ENCODE measurements at places on chromosomes 12 and 14.
A peak's percentile ranks its signal among the peaks of the same experiment; 100 is the strongest.

- no peak for DNase-seq
Observed at GRCh38 chr12:31479516-31480210, 111.3 kb downstream of the DENND5B start.

DNA sequence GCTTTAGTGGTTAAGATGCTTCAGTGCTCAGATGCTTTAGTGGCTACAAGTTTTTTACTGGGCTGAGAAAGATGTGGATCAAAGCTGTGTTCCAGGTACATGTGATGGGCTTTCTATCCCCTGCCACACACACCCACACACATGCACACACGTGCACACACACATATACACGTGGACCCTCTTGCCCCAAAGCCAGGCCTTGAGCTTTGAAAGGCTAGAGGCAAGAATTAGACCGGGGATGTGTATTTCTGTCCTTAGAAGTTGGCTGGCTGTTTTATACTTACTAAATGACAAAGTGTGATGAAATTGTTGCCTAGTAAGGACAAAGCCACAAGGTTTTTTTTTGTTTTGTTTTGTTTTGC is 376.5 kb downstream of the C12orf75 start:
- DNase-seq: no peak

DNA sequence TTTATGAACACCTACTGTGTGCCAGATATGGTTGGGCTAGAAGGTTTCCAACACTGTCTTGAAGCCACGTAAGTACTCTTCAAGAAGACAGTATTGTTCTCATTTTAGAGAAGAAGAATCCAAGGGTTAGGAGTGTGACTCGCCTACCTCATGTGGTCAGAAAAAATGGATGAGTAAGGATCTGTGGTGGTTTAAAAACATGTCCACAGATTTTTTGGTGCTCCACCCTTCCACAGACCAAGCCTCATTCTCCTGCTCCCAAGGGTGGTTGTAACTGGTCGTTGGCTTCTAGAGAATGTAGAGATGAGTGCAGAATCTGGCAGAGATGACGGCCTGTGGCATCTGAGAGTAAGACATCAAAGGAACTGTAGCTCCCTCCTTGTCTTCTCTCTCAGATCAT is 30.3 kb upstream of the TTC7B start:
- no peak for DNase-seq

GRCh38 chr14:75050852-75051555 is at the start of gene MLH3:
MLH3 (minus strand) TSS chr14:75051467; CDS start chr14:75049655, 1,812 bp downstream.
- peak; percentile 50 for DNase-seq

- no peak for DNase-seq
Observed at GRCh38 chr12:93184672-93185368, 192.9 kb upstream of the NUDT4 start.

GRCh38 chr12:1422604-1423315 is 171.6 kb downstream of the FBXL14 start:
- no peak for DNase-seq

DNA sequence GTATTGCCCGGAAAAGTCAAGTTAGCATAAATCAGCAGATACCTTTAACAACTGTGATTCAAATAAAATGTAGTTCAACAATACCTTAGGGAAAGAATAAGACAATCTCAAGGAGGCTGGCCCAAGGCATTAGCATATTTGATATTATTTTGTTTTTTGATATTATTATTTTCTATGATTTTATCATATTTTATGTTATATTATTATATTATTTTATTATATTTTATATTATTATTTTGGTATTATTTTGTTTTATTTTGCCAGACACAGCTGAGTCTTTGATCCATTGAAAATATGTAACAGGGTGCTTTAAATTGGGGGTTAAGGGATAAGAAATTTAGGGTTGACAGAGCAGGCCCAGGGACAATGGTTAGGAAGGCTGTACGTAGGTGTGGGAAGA is 607.9 kb upstream of the USP15 start:
- DNase-seq: no peak

DNA sequence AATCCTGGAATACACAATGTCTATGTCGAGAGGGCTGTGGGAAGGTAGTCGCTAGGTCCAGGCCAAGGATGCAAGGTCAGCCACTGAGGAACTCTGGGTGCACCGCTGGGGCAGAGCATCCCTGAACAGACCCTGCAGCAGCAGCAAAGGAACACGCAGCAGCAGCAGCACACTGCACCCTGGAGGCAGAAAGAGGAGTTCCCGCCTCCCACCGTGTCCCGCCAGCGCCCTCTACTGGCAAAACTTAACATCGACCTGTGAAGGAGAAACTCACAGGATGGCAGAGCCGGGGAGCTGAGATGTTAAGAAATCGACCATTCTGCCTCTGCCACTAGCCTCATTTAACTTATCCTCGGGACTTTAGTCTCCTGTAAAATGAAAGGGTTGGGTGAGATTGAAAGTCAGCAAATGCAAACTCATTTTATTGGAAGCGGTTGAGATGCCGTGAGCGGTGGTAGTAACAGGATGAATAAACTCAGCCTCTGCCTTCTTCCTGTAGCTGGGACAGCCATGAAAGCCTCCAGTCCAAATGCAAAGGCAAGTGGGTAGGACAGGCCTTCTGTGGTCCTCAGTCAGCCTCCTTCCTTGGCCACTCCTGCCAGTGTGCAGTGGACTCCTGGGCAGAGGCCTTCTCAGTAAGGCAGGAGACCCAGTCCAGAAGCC is 45.6 kb downstream of the STAB2 start:
- peak; percentile 1 for DNase-seq

Measured in stimulated activated CD4-positive, alpha-beta T cell treated with anti-CD3 and anti-CD28 coated beads, Interleukin-1b, Interleukin-23, amount 100 ng/mL, for 24 hours (primary cell).